ENCODE measurements at places on chromosomes 12 and 14.
A peak's percentile ranks its signal among the peaks of the same experiment; 100 is the strongest.

- DNase-seq: no peak
Measured at GRCh38 chr14:27187136-27187535, 589.3 kb upstream of the NOVA1 start.

DNA sequence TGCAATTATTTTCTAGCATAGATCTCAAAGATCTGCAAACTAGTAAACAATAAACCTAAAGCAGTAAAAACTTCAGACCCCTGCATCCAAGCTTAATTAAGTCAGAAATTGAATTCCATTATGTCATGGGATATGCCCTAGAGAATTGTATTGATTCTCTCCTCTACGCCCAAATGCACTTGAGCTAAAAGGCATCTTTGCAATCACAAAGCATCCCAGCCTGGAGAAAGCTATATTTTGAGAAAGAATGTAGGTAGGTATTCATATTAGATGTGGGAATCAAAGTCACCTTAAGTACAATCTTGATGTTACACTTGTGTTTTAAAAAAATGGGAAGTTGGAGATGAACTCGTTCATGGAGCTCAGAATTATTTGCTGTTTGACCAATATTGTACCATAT, 386.7 kb downstream of the ADAMTS20 start:
- DNase-seq: no peak

DNA sequence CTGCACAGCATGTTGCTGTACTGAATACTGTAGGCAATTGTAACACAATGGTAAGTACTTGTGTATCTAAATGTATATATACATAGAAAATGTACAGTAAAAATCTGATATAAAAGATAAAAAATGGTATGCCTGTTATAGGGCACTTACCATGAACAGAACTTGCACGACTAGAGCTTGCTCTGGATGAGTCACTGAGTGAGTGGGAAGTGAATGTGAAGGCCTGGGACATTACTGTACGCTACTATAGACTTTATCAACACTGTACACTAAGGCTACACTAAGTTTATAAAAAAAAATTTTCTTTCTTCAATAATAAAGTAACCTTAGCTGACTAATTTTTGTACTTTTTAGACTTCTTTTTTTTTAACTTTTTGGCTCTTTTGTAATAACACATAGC, 24.2 kb upstream of the NEDD1 start:
- peak; percentile 91 for DNase-seq

- DNase-seq: no peak
Measured at GRCh38 chr14:33952541-33952940, 1.7 kb upstream of the EGLN3 start.

DNA sequence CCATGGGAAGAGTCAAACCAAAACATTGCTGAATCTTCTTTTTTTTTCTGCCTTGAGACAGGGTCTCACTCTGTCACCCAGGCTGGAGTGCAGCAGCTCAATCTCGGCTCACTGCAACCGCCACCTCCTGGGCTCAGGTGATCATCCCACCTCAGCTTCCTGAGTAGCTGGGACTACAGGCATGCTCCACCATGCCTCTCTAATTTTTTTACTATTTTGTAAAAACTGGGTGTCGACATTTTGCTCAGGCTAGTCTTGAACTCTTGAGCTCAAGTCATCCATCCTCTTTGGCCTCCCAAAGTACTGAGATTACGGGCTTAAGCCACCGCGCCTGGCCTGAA, 1.5 kb upstream of the KRT75 start:
- no peak for DNase-seq

DNA sequence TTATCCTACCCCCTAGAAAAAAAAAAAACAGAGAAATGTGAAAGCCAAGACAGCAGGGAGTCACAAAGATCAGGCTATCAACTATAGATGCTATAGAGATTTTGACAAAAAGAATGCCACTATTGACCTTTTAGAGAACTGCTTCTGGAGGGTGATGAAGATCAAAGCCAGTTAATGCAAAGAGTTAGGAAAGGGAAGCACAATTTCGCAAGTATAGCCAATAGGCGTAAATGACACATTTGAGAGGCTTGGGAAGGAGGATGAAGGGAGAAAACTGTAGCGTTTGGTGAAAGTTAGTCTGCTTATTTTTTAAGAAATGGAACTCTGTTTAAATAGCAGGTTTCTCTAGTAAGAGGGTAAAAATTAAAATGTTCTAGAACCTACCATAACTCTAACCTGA, 190.7 kb downstream of the DUSP6 start:
- DNase-seq: no peak

- DNase-seq: no peak
Measured at GRCh38 chr12:131093971-131094830, 140.5 kb downstream of the ADGRD1 start.

DNA sequence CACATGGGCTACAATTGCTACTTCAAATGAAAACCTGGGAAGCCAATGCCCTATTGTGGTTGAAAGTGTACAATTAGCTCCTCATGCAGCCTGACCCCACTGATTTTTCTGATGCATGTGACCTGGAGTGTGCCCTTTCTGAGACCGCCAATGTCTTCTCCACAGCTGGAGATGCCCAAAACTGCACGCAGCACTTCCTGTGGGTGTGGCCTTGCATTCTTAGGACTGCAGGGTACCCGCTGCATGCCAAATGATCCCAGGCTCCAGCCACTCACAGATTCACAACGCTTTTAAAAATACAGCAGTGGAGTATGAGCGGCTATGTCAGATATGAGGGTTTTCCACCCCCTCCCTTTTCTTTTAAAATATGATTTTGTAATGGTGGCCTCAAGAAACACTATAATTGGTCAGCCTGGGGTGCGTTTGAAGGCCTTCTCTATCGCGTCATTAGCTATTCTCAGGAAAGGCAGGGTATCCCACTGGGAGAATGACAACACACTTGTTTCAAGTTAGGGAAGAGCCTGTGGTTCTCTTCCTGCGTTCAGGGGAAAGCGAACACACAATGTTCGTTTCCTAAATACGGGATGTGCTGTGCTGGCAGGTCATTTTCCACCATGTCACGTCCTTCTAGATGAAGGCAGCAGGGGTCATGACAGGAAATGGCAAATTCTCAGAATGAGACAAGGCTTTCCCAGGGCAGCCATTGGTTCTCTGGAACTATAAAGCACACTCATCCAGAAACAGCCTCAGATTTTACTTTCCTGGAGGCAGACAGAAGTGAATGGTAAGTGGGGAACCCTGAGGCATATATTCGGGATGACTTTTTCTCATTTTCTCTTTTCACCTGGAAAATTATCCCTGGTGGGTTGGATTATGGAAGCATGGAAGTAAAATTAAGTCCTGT, at the start of gene APOLD1:
TSS of gene APOLD1 (plus strand) at position 749 of the 904 bp plus-strand sequence. CDS start at position 782, 33 bp downstream.
- no peak for DNase-seq

DNA sequence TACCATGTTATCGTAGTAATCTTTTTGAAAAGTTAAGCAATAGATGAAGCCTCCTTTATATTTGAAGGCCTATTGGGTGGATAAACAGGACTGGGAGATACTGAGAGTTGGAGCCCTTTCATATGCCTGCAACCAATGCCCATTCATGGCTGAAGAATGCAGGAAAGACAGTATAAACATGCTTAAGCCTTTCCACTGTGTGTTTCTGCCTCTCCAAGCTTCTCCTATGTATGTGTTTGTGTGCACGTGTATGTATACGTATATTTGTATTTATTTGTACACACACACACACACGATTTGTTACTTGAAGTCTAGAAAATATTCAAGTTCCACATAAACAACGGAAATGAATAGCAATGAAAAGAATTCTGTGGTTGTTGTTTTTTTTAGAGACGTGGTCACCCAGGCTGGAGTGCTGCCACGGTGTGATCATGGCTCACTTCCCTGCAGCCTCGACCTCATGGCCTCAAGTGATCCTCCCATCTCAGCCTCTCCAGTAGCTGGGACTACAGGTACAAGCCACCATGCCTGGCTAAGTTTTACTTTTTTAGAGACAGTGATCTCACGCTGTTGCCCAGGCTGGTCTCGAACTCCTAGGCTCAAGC, 1453.5 kb downstream of the AACS start:
- no peak for DNase-seq

GRCh38 chr12:75891072-75891471, 140.5 kb downstream of the PHLDA1 start:
- no peak for DNase-seq

DNA sequence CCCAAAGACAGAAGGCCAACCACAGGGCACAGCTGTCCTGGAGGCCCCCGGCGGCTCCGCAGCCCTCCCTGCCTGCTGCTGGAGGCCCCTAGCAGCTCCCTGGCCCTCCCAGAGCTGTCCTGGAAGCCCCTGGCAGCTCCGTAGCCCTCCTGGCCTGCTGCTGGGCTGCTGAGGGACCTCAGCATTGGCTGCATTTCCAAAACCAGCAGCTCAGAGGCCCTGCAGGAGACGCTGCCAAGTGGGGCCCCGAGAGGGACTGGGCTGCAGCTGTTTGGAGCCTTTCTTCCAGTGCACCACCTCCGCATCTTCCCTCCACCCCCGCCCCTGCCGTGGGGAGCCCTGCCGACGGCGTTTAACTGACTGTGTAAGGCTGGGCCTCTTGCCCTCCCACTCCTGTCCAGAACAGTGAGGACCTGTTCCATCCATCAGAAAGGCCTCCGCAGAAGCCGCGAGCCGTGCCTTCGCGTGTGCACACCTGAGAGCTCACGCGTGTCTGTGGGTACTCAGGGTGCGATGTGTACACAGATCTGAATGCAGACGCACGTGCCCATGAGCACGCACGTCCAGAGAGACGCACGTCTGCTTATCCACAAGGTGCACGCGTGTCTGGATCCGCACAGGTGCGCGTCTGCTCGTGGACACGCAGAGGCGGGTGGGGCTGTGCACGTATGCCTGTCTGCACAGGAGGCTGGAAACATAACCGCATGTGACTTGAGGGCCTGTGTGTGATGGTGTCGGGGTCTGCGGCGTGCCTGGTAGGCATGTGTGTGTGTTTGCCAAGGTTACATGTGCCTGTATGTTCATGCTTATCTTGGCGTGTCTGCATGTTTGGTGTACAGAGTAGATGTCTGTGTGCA, 57.0 kb upstream of the FBRSL1 start:
- no peak for DNase-seq

GRCh38 chr12:41536813-41537490, 348.8 kb downstream of the PDZRN4 start:
- no peak for DNase-seq

DNA sequence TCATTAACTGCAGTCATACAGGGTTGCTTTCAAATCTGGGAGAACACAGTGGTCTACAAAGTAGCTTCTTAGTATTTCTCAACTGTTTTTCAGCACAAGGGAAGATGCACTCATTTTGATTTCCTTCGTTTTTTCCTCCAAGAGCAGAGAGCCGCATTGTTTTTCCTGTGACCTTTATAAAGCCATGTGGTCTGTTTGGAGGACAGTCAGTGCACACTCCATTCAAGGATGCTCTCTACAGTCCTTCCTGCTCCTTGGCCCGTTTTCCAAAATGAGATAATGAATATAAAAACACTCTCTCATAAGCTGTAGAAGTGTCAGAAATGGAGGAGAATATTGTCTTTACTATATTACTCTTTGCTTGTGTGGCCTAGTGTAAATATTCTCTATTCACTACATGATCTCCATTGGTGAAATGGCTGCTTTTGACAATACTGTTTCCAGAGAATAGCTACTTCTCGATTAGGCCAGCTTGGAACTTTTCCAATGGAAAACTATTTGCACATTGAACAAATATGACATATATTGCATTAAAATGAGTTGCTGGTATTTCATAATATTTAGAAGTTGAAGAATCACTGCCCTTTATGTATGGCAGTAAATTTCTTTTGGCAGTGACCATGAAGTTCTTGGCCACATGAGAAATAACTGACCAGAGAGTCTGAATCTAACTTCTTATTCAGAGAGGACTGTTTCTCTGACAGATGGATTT, 393.1 kb upstream of the RGS6 start:
- DNase-seq: peak; percentile 29

DNA sequence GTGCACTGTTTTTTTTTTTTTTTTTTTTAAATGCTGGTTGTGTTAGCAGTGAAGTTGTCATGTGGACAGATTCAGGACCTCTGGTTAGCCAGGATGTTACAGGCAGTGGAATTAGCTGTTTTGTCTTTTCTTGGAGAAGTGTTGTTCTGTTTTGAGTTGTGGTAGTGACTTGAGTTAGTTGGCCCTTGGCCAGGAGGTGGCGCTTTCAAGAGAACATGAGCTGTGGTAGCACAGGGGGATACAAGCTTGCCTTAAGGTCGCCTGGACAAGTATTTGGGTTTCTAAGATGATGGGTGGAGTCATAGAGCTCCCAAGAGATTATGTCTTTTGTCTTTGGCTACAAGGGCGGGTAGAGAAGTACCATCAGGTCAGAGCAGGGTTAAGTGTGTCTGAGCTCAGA, 33.3 kb upstream of the CCDC198 start:
- DNase-seq: no peak

DNA sequence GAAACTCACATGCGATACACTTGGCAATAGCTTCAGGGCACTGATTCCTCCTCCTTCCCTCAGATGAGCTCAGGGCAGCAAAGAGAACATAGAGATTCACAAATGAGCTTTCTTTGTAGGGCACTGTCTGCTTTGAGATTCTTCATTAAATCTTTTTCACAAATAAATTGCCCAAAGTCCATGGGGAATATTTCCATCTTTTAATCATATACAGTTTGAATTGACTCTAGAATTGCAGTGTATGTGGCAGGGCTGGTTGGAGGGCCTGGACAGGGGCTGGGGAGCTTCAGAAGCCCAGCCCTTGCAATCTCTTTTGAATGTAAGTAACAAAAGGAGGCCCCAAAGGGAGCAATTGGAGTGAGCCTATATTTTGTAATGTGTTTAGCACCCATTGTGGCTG, 197.5 kb downstream of the NOVA1 start:
- DNase-seq: no peak

DNA sequence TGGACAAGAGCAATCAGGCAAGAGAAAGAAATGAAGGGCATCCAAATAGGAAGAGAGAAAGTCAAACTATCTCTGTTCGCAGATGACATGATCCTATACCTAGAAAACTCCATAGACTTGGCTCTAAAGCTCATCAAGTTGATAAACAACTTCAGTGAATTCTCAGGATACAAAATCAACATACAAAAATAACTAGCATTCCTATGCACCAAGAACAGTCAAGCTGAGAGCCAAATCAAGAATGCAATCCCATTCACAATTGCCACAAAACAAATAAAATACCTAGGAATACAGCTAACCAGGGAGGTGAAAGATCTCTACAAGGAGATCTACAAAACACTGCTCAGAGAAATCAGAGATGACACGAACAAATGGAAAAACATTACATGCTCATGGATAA, 417.5 kb upstream of the ATP2B1 start:
- DNase-seq: no peak

GRCh38 chr14:103385929-103386712, 906 bp downstream of the MARK3 start:
- DNase-seq: peak; percentile 78

- DNase-seq: no peak
Measured at GRCh38 chr14:75549169-75549568, 26.9 kb downstream of the BATF start.

GRCh38 chr14:20472536-20473169, 3.4 kb downstream of the PNP start:
- DNase-seq: no peak

DNA sequence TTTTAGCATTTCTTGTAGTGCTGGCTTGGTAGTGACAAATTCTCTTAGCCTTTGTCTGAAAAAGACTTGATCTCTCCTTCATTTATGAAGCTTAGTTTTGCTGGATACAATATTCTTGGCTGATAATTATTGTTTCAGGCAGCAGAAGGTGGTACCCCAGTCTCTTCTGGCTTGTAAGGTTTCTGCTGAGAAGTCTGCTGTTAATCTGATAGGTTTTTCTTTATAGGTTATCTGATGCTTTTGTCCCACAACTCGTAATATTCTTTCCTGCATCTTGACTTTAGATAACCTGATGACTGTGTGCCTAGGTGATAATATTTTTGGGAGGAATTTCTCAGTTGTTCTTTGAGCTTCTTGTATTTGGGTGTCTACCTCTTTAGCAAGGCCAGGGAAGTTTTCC, 41.2 kb downstream of the AEBP2 start:
- DNase-seq: no peak
